A172 (cell line): ENCODE measurements at places on chromosomes 6 and 20.

DNA sequence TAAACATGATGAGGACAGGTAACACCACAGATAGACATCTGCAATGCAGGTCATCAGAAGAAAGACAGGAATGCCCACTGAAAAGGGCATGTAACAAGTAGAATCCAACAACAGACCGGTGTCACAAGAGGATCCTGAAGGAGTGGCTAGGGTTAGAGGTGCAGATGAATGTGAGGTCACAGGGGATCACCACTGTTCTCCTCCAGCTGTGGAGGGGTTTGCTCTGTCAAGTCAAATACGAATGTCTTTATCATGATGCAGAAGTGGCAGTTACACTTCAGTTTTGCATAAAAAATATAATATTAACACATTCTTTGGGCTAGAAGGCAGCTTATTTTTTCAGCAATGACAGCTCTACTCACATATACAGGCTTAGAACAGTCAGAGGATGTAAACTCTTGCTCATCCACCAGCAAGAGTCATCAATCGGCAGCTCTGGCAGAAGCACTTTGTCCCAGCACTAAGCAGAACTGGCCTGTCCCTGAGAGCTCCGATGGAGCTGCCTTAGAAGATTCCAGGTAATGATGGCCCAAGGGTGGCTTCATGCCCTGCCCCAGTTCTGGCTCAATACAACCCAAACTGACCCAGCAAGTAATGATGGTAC lies 130.4 kb upstream of the TRAF3IP2 start:
- no peak for DNase-seq

DNA sequence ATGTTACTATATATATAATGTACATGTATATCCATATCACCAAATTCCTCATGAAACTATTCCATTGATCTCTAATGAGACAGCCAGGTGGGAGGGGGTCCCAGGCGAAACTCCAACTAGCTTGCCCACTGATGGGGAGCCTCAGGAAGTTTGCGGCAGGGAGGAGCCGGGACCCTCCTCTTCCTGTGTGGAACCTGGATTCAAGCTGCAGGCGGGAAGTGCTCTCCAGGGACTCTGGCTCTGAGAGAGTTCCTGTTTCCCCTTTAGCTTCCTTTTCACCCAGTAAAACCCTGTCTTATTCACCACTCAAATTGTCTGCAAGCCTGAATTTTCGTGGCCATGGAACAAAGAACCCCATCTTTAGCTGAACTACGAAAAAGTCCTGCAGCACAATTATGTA lies 152.2 kb downstream of the OPN5 start:
- DNase-seq = no peak

DNA sequence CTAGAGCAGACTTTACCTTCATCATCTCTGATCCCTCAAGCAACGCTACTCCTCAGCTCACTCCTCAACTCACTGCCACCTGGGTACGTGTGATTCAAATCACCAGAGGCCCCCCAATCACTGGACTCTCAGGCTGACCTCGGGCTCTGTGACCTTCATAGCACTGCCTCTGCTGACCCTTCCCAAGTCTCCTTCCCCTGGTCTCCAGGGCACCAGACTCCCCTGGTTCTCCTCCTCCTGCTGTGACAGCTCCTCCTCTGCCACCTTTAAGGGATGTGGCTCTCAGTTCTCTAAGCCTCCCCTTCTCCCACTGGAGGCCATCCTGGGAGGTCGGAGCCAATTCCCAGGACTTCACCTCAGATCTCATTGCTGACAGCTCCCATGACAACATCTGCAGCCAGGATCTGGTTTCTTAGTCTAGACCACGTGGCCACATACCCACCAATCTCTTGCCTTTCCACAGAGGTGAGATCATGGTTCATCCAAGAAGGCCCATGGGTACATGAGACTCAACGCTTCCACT lies 90.4 kb downstream of the NFATC2 start:
- no peak for DNase-seq

DNA sequence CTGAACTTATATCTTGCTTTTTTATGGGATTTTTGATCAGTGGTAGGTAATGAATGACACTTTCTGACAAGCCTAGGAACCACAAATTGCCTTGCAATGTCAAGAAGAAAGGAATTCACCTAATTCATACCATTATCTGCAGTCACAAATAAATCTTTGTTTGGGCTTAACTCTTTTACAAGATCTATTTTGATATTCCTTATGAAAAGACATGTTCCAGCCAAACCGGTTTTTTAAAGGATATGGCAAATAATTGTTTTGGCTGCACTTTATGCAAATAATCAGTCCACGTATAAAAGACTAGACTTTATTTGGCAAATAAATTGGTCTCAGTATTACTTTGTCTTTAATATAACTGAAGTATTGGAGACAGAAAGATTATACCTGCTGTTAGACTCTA lies 771.7 kb upstream of the ADGRB3 start:
- DNase-seq = no peak

GRCh38 chr6:3328145-3328544 lies 69.4 kb downstream of the PSMG4 start:
- no peak for DNase-seq

DNA sequence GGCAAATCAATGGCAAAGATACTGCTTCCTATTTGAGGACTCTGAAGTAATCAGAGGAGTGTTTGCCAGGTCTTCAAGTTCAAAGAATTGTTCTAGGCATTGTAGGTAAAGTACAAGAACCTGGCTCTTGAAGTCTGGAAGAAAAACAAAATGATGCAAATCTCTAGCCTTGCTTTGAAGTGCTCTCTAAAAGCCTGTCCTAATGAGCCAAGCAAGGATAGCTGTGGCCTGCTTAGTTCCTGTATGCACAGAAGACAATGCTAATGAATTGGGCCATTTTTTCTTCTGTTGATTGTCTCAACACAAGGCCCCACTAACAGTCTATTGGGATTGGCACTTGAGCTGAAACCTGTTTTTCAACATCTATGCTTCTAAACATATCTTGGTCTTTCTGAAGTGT lies 165.0 kb upstream of the POU3F2 start:
- no peak for DNase-seq

DNA sequence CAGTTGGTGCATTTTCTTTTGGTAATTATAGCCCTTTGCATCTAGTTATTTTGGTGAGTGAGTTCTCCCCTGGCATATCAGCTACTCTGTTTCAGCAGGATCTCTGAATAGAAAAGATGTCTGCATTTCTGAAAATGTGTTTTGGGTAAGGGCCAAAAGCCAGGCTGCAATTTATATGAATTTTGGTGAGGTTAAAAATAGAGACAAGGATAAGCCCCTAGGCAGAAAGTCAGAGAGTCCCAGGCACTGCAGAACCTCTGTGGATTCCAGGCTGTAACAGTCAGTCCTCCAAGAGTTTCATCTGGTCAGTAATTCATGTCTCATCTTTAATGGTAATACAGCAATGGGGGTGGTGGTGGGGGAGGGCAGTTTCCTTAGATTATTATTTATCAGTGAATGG lies 53.0 kb downstream of the HDGFL1 start:
- no peak for DNase-seq

DNA sequence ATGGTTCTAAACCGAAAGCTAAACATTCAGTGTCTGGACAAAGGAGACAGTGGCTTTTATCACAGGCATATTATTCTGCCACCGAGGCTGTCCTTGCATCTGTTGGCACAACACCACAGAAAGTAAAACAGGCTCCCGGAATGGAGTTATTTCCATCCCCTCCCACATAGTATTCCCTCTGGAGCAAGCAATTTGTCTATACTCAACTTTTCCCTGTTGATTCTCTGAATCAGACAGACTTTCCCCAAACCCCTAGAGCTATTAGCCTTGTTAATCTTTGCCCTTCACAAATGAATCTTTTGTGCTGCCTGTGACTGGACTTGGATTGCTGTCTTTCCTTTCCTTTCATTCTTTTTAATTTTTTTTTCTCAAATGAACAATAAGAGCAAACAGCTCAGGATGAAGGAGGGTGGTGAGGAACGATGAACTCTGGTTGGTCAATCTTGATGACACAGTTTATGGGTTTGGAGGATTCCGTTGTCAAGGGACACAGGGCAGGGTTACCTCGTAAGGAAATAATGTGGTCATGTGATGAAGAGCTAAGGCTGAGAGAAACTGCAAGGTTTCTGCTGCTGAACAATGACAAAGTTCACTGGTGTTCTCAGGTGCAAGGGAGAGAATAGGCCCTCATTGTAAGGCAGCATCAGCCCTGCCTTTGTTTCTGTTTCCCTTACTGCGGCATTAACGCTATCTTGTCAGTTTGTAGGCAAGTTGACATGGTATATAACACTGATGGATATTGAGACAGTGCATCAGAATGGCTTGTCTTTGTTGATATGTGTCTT lies 275.0 kb upstream of the BMP2 start:
- DNase-seq = no peak

- DNase-seq = no peak
These were observed 127.5 kb downstream of the SOBP start for GRCh38 chr6:107617341-107617932.

DNA sequence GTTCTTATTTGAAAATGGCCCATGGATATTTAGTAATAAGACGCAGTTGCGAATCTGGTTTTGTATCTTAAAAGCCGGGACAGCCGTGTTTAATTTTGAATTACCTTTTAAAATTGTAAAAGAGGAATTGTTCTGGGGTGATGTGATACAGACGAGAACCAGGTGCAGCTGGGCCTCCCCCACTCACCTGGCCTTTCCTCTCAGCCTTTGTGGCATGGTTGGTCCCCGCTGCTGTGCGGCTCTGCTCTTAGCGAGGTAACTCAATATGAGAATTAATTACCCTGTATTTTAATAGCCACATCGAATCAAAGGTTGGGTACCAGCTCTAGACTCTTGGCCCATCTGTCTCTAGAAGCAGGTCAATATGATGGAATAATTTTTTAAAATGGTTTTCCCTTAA lies 56.5 kb upstream of the DACT2 start:
- DNase-seq = no peak

DNA sequence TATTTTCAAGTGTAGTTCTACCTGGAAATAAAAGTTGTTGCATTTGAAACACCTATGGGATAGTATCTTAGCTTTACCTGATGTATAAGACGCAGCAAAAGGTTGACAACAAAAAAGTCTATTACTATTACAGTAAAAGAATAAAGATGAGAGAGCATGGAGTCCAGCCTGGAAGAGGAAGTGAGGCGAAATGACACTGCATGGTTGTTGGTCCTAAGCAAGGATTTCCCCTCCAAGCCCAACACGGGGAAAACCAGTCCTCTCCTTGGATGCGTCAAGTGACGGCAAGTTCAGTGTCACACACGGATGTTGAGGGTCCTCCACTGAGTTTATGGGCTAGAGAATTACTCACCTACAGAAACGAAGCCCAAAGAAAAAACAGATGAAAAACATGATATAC lies 51.7 kb downstream of the COL11A2 start:
- DNase-seq = no peak

GRCh38 chr6:127860723-127861122 lies 40.1 kb downstream of the THEMIS start:
- no peak for DNase-seq

GRCh38 chr6:137498481-137499190 lies 4.4 kb upstream of the OLIG3 start:
- no peak for DNase-seq

- DNase-seq = no peak
These were observed 48.4 kb downstream of the PHACTR2 start for GRCh38 chr6:143726015-143726647.

- peak; percentile 44 for DNase-seq
These were observed 78.9 kb downstream of the CRYBG1 start for GRCh38 chr6:106439459-106439858.

DNA sequence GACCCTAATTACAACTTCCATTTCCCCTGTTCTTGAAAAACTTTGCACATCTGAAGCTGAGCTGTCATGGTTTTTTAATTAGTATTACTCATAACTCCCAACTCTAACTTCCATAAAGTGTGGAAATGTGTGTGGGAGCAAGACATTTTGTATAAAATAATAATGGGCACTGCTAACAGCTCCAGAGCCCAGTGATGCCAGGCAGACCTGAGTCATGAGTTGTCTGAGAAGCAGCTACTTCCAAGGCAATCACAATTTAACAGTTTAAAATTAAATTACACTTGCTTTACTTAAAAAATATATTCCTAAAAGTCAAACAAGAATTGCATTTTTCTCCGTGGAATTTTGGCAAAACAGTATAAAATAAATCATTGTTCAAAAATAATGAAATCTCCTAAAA lies 6.4 kb downstream of the SLC2A12 start:
- peak; percentile 28 for DNase-seq

- peak; percentile 63 for DNase-seq
These were observed 48.8 kb downstream of the LAMA4 start for GRCh38 chr6:112205427-112206109.

- DNase-seq = no peak
These were observed 25.6 kb downstream of the COL20A1 start for GRCh38 chr20:63318391-63319163.

DNA sequence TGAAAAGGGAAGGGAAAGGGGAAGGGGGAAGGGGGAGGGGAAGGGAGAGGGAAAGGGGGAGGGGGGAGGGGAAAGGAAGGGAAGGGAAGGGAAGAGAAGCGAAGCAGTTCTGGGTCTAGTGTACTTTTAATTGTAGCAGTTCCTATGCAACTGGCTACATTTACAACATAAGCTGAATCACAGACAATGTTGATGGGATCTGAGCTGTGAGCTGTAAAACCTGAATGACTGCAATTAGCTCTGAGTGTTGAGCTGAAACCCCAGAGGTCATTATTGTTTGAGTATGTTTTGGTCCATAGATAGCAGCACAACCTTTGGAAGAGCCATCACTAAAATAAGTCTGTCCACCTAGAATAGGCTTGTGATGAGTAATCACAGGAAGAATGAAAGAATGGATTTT lies 7.2 kb upstream of the ABHD12 start:
- DNase-seq = no peak

- DNase-seq = peak; percentile 33
These were observed 7.3 kb upstream of the YTHDF1 start for GRCh38 chr20:63223121-63223825.

DNA sequence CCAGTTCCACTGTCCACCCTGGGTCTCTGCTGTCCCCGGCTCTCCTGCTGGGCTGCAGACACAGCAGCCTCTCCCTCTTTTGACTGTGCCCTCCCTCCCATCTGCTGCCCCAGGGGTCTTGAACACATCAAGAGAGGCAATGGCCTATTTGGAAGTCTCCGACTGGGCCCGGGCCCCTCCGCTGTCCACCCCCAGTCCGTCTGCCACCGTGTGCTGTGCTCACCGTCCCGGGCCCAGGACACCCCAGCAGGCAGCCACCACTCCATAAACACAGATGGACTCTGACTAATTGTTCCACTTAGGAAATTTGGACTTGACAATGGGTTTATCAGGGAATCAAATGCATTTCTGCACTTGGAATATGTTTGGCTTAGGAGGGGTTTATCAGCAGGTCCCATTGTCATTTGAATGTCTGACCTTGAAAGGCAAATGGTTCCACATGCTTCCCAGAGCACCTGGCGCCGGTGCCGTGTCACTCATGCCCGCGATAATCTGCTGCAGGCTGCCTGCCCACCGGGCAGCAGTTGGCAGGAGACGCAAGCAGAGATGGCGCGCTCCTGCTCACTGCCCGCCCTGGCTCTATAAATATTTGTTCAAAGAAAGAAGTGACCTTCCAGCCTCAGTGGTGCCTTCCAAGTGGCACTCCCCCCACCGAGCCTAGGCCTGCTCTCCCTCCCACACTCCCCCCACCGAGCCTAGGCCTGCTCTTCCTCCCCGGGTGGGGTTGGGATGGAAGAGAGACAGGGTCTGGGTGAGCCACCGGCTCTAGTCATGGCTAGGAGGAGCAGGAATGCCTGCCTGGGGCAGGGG lies 18.8 kb upstream of the FRMD1 start:
- no peak for DNase-seq

- no peak for DNase-seq
These were observed 143.4 kb downstream of the CDC5L start for GRCh38 chr6:44530910-44531234.

GRCh38 chr20:43579861-43580793 lies 10.6 kb upstream of the IFT52 start:
- no peak for DNase-seq

GRCh38 chr6:134447883-134448387 lies 130.0 kb upstream of the SGK1 start:
- DNase-seq = no peak

- no peak for DNase-seq
These were observed 21.0 kb downstream of the ZC3H12D start for GRCh38 chr6:149463781-149464180.
